ENCODE measurements at places on chromosomes 12 and 14. TPM values are rescaled to one million over a fixed set of nuclear protein-coding genes. Genes with fewer than 3 reads are reported as not detected.

PLBD1 gene
- total RNA-seq: 50.2 TPM

IFNG-AS1 gene
- total RNA-seq: 0.57 TPM

GRCh38 chr12:116594325-116595038, 35.3 kb downstream of the MAP1LC3B2 start:
- H3K36me3 ChIP-seq: no peaks in the 10 kb centered on the region
- H3K4me1 ChIP-seq: peaks cover 33% of the 10 kb centered on the region
- no peak overlapping the region for H3K4me3 ChIP-seq
- DNase-seq: no peak

- H3K36me3 ChIP-seq: no peaks in the 10 kb centered on the region
- DNase-seq: no peak
- H3K4me3 ChIP-seq: no peak overlapping the region
- H3K27ac ChIP-seq: peak overlapping the region; percentile 66
- H3K27me3 ChIP-seq: no peaks in the 10 kb centered on the region
These were observed 236.7 kb downstream of the BCL11B start for GRCh38 chr14:99035268-99035667.

Data from esophagus squamous epithelium (tissue), 5 donors.